ENCODE measurements at places on chromosomes 2 and 18.

GRCh38 chr2:238598802-238599530 lies 172.2 kb downstream of the ASB1 start:
- DNase-seq: no peak

- DNase-seq: peak; percentile 53
Measured at GRCh38 chr2:33022989-33023727, 76.4 kb downstream of the LTBP1 start.

DNA sequence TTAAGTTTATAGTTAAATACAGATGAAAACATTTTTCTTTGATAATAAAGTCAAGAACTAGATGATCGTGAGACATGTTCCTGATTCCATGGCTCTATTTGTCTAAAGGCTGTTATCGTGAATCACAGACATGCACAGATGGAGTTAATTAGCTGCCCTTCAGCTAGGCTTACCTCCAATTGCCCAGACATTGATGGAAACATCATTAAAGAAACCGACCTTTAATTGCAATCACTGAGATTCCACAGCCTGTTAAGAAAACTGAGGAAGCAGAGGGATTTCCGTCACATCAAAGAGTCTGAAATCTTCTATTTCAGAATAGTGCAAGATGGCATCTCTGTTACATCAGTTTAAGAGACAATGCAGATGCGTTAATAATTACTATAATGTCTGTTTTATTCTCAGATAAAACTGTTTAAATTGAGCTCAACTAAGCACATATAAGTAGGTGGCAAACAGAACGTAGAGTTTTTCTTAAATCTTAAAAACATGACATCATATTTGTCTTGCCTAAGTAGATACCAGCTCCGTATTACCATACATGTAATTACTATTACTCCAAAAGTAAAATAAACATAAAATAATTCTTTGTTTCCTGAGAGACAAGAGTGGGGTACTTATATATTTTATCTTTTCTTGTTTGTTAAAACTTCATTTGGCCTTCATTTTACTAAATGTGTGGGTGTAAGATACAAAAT lies 23.9 kb upstream of the CRACDL start:
- no peak for DNase-seq

- no peak for DNase-seq
Measured at GRCh38 chr18:21904856-21905255, 164.3 kb downstream of the MIB1 start.

DNA sequence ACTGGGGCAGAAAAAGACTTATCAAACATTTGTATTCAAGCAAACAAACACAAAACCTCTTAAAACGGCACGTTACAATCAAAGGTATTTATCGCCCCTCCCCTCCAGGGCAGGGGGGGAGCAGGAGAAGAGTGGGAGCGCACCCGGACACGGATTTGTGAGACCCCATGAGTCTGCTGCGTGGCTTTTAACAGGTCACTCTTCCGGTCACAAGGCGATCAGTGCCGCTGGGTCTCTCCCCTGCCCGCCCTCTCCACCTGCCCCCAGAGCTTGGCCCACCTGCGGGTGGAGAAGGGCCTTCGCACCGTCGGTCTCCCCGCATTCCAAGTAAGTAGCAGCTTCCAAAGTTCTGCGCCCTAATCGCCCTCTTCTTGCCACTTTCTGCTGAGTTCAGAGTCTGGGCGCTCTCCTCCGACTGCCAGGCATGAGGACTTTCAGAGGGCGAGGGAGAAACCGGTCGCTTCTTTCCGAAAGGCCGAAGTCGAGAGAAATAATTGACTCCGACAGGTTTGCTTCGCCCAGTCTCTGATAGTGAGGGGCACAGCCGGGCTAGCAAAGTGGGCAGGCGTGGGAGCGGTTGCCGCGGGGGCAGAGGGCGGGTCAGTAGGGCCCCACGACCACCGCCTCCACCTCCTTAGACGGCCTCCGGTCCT lies 800 bp downstream of the RPRM start:
- no peak for DNase-seq

DNA sequence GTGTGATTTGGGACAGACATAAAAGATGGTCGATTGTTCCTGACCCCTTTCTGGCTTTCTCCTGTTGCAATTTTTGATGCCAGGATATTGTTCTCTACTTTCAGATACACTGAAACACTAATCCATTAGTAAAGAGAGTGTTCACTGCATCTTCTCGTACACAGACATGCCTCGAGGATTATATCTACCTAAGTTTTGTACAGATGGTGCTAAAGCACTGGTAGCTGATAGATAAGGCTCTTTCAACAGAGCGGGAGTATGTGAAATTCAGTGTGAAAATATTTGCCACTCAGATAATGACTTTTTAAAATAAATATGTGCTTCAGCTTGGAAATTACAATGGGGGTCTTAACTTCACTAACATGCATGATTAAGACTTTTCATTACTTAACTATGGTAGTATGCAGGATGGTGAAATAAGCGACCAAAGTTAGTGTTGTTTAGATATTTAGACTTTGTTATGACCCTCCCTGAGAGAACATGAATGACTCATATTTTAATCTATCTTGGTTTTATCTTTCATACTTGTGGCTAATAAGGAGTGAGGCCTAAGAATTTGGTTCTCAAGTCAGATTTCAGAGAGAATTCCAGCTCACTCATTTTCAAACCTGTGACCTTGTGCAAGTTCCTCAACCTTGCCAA lies 474.9 kb downstream of the NRXN1 start:
- peak; percentile 13 for DNase-seq

DNA sequence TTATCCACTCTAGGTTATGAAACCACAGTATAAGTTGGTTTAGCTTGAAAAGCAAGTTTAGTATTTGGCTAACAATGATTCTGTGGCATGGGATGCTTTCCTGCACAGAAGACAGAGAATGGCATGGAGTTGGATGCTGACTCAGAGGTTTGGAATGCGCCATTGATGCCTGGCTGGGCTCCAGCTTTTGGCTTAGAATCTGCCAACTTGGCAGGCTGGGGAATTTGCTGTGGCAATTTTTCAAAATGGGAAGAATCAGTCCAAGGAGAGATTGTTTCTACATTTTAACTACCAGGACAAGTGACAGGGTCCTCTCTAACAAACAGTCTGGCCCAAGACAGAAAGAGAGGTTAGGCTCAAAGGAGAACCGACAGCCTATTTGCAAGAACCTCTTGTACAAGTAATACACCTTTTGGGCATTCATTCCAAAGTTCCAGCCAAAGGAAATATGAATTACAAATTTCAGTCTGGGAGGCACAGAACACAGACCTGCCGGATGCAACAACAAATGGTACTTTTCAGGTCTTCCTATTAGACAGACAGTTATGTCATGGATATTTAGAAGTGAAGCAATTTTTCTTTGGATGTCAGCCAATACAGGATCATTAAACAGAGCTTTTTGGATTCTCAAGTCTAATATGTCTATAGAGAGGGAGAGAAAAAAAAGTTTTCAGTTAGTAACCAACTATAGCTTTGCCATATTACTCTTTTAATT lies 1027.7 kb downstream of the TMEM182 start:
- no peak for DNase-seq

DNA sequence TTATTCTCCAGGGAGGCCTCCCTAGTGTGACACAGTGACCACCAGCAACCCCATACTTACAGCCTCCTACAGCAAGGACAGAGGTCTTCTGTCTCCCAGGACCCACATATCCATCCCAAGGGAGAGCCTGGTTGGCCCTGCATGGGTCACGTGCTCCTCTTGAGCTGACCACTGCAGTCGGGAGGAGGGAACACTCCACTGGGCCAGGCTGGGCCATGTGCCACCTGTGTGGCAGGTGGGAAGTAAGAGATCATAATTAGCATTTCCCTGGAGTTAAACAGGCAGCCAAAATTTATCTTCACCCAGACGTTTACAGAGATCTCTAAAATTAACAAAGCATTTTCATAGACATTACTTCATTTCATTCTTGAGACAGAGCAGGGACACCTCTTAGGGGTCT lies 33.4 kb upstream of the MLPH start:
- DNase-seq: no peak

DNA sequence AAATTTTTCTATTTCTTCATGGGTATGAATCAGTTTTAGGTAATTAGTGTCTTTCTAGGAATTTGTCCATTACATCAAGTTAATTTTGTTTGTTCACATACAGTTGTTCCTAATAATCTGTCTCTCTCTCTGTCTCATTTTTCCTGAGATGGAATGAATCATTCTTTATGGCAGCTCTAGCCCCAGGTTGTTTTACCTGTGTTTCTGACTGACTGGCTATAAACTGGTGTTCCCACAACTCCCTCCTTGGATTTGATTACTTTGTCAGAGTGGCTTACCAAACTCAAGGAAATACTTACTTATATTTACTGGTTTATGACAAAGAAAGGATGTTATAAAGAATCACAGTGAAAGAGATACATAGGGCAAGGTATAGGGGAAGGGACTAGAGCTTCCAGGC lies 15.1 kb downstream of the ADNP2 start:
- no peak for DNase-seq

GRCh38 chr2:96509847-96510230 lies 4.7 kb upstream of the NEURL3 start:
- DNase-seq: no peak

GRCh38 chr18:59056706-59057492 lies 82.8 kb upstream of the SEC11C start:
- DNase-seq: peak; percentile 57

DNA sequence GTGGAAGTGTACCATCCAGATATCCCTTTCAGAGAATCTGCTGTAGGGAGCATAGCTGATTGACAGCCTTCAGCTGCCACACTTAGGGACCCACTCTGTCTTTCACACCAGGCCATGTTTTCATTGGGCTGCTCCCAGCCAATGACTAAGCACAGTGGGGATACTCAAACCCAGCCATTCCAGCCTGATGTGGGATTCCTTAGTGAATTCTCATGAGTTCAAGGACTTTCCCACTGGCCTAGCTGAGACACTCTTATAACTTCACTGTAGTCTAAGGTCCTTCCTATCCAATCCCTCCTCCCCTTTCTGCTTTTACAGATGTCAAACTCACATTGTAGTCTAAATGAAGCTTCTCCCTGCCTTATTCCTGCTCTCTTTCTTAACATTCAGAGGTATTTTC lies 201.2 kb downstream of the PIK3C3 start:
- no peak for DNase-seq

GRCh38 chr2:176092270-176093144 lies at the start of gene HOXD13:
Gene HOXD13 (plus strand): TSS chr2:176092721. CDS start chr2:176092891, 170 bp downstream.
- DNase-seq: no peak

DNA sequence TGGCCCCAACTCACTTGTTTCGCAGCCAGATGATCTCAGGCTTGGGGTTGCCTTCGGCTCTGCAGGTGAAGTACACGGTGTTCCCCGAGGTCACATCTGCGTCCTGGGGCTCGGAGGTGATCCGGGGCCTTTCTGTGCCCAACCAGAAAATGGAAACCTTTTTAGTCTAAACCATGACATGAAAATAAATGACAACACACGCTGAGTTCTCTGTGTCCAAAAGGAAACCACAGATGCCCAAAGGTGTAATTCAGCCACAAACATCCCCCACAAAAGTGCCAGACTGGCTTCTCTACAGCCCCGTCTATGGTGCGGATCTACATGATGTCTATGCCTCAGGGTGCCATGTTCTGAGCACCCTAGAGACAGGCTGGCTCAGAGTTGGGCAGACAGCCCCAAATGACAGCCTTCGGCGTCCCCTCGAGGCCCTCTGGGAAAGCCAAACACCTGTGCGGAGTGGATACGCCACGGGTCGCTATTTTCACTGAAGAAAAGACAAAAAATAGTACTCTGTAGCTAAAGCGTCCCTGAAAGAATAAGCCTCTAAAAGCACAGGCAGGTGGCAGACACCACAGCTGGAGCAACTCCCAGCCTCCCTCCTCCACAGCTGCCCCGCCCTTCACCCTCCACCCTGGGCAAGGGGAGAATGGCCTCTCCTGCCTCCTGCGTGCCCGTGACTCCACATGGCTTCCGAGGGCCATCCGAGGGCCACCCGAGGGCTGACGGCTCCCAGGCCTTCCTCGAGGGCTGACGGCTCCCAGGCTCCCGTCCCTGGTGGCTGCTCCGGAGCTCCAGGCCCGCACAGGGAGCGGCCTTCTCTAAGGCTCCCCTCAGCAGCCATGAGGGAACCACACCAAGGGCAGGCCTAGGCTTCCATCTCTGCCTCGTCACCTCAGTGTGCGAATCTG lies 67.1 kb downstream of the PXDN start:
- no peak for DNase-seq

- DNase-seq: no peak
Measured at GRCh38 chr2:84858937-84859336, 21.9 kb downstream of the TRABD2A start.

DNA sequence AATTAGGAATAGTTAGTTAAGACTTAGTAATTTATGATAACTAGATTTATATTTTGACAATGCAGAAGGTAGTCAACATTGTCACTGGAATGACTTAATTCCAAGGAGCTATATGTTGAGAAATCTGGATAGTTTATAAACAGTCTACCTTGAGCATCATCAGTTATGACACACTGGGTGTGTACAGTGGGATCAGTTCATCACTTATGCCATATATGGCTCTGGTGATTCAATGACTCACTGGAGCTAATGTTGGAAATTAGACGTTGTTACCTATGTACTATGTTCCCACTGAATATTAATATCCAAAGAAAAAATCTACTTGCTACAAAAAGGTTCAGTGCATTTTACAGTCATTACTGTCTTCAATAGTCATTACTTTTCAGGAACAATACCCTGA lies 34.0 kb upstream of the ITPRID2 start:
- no peak for DNase-seq

- no peak for DNase-seq
Measured at GRCh38 chr2:217878915-217879590, 123.7 kb downstream of the TNS1 start.

- DNase-seq: no peak
Measured at GRCh38 chr2:143251681-143252080, 122.5 kb downstream of the ARHGAP15 start.

- no peak for DNase-seq
Measured at GRCh38 chr18:4450065-4450658, 4.9 kb downstream of the DLGAP1 start.

DNA sequence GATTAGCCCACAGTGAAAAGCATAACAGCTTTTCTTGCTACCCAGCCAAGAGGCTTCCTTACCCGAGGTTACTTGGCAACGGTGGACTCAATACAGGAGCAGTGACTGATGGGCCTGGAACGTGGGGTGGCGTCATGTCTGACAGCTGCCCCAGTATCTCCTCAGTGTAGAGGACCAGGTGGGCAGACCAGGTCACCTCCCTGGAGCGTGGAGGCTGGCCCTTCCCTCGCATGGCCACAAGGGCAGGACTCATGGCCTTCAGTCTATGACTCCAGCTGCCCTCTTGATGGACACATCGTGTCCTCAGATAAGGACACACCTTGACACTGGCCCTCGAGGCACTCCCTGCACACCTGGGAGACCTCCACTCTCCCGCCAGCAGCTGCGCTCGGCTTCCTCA lies 6.4 kb downstream of the ASPRV1 start:
- DNase-seq: no peak

DNA sequence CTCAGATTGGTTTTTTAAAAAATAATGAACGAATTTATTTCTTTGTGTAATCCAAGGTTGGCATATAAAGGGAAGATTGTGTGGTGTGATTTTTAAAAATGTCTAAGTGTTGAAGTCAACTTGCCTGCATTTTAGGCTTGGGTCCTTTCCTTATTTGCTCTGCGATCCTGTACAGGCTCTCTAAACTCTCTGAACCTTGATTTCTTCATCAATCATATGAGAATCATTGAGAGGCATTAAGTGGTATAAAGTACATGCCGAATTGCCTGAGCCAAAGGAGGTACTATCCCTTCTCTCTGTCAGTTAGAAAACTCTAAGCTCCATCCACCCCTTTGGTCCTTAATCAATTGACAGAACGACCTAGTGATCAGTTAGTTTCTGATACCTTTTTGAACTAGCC lies 440.4 kb upstream of the MEX3C start:
- DNase-seq: no peak

GRCh38 chr2:75489721-75490120 lies 71.0 kb downstream of the EVA1A start:
- DNase-seq: peak; percentile 10

Data from HTR-8/SVneo (cell line).